ENCODE measurements at places on chromosomes 1 and 21.

GRCh38 chr21:35920436-35920835 lies 139.9 kb downstream of the SETD4 start:
- DNase-seq: no peak

DNA sequence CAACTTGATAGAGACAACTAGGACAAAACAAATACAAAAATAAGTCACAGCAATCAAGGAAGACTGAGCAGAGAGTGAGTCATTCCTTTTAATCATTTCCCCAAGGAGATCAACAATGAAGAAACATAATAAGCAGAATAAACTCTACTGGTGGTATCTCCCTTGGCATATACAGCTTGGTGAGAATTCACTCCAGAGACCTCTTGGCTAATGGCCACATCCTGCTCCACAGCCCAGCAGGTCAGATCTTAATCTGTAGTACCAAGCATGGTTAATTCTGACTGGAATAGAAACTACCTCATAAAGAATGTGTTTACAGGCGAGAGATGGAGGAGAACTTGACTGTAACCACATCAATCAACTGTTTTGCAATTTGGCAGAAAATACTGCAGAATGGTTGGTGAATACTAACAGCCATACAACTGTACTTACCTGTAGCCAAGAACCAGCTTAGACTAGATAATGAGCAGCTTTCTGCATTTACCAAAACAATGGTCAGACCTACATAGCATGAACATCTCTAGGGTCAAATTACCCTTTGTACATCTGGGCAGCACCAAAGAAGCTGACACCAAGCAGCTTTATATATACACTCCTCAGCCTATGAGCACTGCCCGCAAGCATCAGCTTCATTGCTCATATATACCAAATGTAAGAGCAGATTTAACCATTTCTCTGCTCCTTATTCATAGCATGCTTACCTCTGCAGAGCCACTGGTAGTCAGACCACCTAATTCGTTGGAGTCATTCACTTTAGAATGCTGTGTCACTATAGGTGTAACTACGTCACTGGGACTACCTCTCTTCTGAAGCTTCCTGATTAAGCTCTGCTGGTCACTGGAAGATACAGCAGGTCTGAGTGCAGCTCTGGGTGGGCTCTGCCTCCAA lies 51.0 kb downstream of the KIAA0319L start:
- DNase-seq: peak; percentile 24

GRCh38 chr1:175536369-175536768 lies 207.0 kb downstream of the TNR start:
- DNase-seq: no peak

GRCh38 chr1:230067871-230068620 lies 1.0 kb downstream of the GALNT2 start:
- DNase-seq: peak; percentile 27

DNA sequence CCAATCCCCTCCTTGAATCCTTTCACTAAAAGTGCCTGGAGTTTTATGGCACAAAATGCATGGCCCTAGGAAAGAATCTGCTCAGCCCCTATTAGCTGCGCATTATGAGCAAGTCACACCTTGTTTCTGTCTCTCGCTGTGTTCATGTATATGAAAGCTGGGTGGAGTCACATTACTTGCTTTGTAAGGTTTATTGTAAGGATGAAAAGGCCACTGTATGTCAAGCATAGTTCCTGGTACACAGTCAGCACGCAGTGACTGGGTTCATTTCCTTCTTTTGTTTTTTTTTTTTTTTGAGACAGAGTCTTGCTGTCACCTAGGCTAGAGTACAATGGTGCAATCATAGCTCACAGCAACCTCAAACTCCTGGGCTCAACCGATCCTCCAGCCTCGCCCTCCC lies 6.7 kb upstream of the SLC9A1 start:
- no peak for DNase-seq
